GDM1 (cell line): ENCODE measurements at places on chromosomes 2 and 18.

- DNase-seq, result no peak
These were observed 121.9 kb downstream of the CABLES1 start for GRCh38 chr18:23257137-23257536.

DNA sequence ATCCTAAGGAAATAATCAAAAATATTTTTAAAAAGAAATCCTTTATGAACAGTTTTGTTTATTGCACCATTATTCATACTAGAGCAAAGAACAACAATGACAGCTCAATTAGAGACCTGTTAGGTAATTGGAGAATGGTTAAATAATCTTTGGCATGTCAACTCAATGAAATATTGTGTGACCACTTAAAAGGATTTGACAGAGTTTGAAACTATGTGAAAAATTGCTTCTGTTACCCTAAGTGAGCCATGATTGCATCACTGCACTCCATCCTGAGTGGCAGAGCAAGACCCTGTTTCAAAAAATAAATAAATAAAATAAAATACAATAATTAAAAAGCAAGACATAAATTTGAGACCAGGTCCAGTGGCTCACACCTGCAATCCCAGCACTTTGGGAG is 66.1 kb upstream of the ATP8B1 start:
- DNase-seq, result no peak

- DNase-seq, result no peak
These were observed 1.2 kb downstream of the ANTXR1 start for GRCh38 chr2:69013840-69014821.

DNA sequence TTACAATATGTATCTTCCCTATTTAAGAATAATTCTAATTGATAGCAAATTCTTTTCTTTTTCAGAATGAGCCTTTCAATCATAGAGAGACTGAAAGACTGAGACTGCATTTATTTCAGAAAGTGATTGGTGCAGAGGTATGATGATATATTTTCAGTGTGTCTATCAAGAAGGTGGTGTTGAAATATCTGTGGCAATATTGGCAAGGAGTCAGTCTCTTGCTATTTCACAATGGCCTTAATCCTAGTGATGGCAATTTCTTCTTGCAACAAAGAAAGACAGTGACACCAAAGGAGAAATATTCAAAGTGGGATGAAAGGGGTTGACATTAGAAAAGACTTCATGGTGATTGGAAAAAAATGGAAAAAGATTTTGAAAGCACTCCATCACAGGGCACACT is 21.7 kb upstream of the ZBTB14 start:
- DNase-seq, result no peak

DNA sequence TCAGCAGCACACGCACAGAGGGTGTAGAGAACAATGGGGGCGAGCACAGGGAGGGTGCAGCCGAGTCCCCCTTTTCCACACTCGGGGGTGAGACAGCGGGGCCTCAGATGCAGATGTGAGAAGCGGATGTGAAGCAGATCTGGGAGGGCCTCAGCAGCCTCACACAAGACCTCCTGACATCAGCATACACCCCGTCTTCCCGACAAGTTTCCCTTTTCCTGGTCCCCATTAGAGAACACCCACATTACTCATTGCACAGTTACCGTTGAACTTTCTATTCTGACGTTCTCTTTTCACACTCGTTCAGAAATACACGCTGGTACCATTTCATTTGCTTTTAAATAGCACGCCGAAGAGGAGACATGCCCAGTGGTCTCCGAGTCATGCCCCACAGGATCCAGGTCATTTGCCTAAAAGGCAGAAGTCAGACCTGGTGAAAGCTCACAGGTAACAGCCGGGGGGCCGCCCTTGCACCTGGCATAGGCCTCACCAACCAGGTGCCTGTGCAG is 129.5 kb upstream of the ID2 start:
- DNase-seq, result no peak

DNA sequence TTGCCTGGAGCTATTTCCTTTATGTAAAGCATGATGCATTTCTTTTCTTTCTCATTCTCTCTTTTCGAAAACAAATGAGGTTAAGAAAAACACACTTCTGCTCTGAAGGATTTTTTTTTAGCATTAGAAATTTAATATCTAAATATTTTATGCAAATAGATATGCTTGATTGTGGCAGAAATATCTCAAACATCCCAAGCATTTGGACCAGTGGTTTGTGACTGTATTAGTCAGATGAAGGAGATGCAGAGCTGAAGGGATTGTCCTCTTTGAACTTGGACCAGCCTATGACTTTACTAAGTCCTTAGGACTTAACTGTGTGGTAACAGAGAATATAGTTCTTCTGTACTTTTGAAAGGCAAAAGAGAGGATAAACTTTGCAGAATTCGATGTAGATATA is 335.9 kb upstream of the NT5C1B start:
- DNase-seq, result no peak

DNA sequence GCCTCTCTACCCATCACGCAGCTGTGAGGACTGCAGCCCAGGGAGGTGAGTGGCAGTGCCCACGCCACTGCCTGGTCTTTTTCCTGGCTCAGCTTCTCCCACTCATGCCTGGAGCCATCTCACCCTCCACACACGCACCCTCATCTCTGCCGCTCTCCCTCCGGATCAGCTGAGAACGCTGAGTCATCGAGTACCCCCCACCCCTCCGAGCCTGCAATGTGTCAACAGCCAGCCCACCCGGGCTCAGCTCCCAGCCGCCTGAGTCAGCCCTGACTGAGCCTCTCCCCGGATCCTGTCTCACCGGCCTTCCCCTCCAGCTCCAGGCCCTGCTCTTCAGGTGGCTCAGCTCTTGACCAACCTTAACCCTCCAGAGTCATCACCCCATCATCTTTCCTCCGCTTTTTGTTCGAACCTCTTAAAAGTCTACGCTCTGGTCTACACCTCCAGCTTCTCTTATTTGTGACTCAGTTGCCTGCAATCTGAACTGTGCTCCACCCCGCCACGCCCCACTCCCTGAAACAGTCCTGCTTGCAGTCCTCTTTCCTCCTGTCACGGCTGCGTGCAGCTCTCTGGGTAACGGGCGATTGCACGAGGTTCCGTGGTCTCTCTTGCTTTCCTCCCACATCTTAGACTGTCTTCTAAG is 94.4 kb upstream of the ASAP2 start:
- no peak for DNase-seq

- DNase-seq, result no peak
These were observed 24.5 kb downstream of the ZEB2 start for GRCh38 chr2:144495227-144496091.

DNA sequence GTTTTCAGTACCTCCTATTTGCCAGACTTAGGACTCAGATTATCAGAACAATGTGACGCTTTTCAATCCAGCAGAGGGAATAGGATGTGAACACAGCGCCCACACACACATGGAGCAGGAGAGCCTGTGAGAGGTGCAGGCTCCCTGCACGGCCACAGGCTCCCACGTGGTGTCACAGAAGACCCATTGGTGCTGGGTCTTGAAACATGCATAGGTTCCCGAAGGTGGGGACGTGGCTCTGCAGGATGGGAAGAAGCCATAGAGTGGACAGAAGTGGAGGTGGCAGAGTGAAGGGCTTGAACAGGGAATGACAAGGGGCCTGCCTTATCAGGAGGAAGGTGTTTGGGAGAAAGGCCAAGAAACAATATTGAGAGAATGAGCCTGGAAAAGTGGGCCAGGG is 78.5 kb upstream of the BCL2L11 start:
- DNase-seq, result no peak

GRCh38 chr2:109185821-109186570 is 57.0 kb downstream of the SH3RF3 start:
- DNase-seq, result no peak

- no peak for DNase-seq
These were observed 214.9 kb downstream of the DSEL start for GRCh38 chr18:67301592-67301991.

GRCh38 chr2:216660496-216660895 is 27.3 kb downstream of the IGFBP2 start:
- DNase-seq, result no peak

DNA sequence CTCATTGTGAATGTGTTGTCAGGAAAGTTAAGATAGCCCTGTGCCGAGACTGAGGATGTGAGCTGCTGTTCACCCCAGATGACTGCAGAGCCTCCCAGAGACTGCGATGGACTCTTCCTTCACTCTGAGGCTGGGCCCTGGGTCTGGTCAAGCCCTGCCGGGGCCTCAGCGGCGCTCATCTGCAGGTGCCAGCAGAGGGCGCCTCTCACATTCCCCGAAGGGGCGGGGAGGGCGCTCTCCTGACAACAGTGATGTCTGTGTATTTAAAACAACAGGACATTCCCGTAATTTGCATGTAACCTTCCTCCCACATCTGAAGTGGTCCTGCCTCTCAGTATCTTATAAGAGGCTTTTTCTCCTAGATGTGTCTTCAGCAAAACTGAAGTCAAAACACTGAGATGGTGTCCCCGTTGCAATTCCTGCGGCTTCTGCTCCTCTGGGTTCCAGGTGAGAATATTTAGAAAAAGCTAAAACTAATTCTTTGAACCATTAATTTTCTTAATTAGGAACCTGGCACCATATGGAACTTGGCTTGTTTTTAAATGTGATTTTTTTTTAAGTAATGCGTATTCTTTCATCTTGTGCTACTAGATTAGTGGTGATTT is 1377.9 kb downstream of the RPIA start:
- peak; percentile 16 for DNase-seq

DNA sequence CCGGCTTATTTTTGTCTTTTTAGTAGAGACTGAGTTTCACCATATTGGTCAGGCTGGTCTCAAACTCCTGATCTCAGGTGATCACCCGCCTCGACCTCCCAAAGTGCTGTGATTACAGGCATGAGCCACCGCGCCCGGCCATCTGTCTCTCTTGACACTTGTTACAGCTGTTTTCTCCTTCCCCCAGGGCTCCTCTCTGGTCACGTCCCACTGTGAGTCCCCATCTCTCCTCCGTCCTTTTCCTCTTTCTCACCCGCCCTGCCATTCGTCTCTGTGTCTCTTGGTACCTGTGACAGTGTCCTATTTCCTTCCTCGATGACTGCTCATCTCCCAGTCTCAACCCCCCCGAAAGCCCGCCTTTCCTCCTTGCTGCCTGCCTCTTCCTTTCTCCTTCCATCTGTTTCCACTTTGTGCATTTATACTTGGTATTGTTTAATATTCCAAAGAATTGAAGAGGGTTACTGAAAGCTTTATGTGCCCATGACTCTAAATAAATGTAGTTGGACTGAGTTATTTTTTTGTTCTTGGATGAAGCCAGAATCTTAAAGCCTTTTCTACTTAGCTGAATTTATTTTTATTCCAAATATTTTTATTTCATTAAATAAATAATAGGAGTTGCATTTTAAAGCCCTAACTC is 241.5 kb downstream of the SH3RF3 start:
- no peak for DNase-seq

- no peak for DNase-seq
These were observed 963.6 kb upstream of the CNTNAP5 start for GRCh38 chr2:123061534-123061933.

GRCh38 chr2:95377216-95378123 is 25.0 kb upstream of the FAHD2A start:
- DNase-seq, result no peak
